IMR-90 (cell line): ENCODE measurements at places on chromosomes 6 and 20. TPM values are rescaled to one million over a fixed set of nuclear protein-coding genes. Genes with fewer than 3 reads are reported as not detected.

The TOX2 gene
- 17.2 and 17.5 TPM in 2 replicates for polyA plus RNA-seq

The COL11A2 gene
- polyA plus RNA-seq = 0.38 and 0.52 TPM in 2 replicates

The THBD gene
- 0.07 and 0.09 TPM in 2 replicates for polyA plus RNA-seq

The ABHD16B gene
- 0.05 TPM in 1 of 2 replicates, not detected in the other for polyA plus RNA-seq

The HRH3 gene
- not detected in 2 replicates for polyA plus RNA-seq

The OTOR gene
- not detected in 2 replicates for polyA plus RNA-seq

The SLC17A3 gene
- not detected in 2 replicates for polyA plus RNA-seq

The BMP7 gene
- polyA plus RNA-seq = not detected in 2 replicates

The PDE7B gene
- 7.8 and 8.1 TPM in 2 replicates for polyA plus RNA-seq

The POFUT1 gene
- 35.4 and 41.1 TPM in 2 replicates for polyA plus RNA-seq

The MUCL3 gene
- not detected in 2 replicates for polyA plus RNA-seq

The ISM1 gene
- 0.03 TPM in 1 of 2 replicates, not detected in the other for polyA plus RNA-seq

The CRISP2 gene
- polyA plus RNA-seq = not detected in 2 replicates

The CDS2 gene
- 14.2 and 17.0 TPM in 2 replicates for polyA plus RNA-seq

The BPIFA1 gene
- not detected in 2 replicates for polyA plus RNA-seq

The BIRC7 gene
- not detected in 2 replicates for polyA plus RNA-seq

The SAMD5 gene
- polyA plus RNA-seq = 0.69 and 1.0 TPM in 2 replicates

The C6orf132 gene
- polyA plus RNA-seq = 1.7 and 1.8 TPM in 2 replicates
